LoVo (cell line): ENCODE measurements at places on chromosomes 5 and 9.
A peak's percentile ranks its signal among the peaks of the same experiment; 100 is the strongest.

DNA sequence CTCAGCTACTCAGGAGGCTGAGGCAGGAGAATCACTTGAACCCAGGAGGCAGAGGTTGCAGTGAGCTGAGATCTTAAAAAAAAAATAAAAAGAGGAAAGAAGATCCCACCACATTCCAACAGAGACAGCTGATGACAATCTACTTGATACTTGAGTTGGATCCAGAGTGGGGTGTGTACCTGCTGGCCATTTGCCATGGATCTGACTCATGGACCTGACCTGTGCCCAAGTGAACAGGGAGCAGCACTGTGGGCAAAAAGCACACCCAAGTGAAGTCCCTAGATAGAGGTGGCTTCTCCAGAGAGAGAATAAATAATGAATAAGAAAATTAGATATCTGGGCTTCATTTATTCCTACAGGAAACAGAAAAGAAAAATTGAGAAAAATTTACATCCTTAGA lies 81.2 kb upstream of the MIER3 start:
- DNase-seq, result peak; percentile 97

DNA sequence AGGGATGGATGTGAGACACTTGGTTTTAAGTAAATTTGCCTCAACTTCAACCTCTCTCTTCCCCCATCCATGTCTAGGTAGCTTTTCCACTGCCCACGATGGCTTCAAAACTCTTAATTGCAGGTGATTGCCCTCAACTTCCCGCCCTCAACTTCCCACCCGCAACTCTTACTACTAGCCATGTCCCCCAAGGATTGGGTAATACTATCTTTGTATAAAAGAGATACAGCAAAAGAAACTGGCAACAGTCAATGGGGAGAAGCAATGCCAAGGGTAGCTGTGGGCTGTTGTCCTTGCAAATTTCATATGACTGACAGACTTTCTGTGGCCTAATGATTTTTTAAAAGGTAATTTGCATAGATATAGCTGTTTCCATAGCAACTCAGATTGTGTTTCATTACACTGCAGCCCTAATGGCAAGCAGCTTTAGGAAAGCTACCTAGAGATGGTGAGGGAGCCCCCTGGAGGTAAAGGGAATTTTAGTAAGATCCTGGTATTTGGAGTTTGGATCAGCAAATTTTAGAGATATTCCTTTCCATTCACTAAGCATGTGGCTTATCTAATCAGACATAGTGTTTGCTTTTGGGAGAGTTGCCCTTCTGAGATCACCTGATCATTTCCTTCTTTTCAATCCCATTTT lies 421.5 kb upstream of the DAP start:
- peak; percentile 30 for DNase-seq

DNA sequence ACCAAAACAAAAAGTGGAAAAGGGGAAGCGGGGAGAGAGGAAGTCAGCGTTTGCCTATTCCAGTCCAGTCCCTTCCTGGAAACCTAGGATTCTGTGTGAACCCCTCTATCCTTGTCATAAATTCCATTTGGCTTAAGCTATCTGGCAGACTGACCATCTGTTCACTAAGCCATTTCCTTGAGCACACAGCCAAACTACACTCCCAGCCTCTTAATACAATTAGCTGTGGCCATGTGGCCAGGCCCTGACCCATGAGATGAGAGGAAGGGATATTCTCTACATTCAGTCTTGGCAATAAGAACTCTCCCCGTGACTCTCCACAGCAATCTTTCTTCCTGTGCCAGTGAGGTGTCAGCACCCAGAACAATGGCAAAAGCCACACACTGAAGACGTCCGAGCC lies 424.8 kb downstream of the TLE1 start:
- no peak for DNase-seq

DNA sequence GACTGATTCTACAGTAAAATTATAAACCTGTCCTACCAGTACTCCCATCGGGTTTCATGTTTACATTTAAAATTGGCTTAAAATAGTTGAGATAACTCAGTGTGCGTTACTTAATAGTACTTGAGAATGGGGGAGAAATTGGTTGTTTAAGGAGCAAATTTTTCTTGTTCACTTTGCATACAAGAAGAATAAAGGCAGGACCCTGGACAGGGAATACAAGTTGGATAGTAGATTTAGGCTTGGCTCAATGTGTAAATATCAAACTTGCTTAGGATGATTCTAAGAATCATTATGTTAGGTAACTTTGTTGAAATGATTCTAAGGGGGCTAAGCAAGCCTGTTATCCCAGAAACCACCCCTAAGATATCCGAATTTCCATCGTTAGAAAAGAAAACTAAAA lies 448.4 kb upstream of the TLE4 start:
- no peak for DNase-seq

- no peak for DNase-seq
These were observed 77.0 kb downstream of the SEMA6A start for GRCh38 chr5:116497631-116498030.

GRCh38 chr5:65480306-65480865 lies 1.3 kb downstream of the ADAMTS6 start:
- DNase-seq, result peak; percentile 55

GRCh38 chr9:3330792-3331420 lies 194.9 kb downstream of the RFX3 start:
- no peak for DNase-seq

GRCh38 chr5:108760512-108760911 lies 12.8 kb downstream of the FER start:
- no peak for DNase-seq

GRCh38 chr9:25876248-25876647 lies 198.0 kb upstream of the TUSC1 start:
- no peak for DNase-seq

GRCh38 chr9:110095776-110096175 lies 112.2 kb downstream of the C9orf152 start:
- DNase-seq, result no peak

GRCh38 chr5:73950441-73950873 lies 324.5 kb downstream of the ARHGEF28 start:
- DNase-seq, result no peak
